ENCODE measurements at places on chromosomes 6 and 20. TPM values are rescaled to one million over a fixed set of nuclear protein-coding genes. Genes with fewer than 3 reads are reported as not detected.
A peak's percentile ranks its signal among the peaks of the same experiment; 100 is the strongest.

Gene RPN2
- total RNA-seq = 236 TPM

DNA sequence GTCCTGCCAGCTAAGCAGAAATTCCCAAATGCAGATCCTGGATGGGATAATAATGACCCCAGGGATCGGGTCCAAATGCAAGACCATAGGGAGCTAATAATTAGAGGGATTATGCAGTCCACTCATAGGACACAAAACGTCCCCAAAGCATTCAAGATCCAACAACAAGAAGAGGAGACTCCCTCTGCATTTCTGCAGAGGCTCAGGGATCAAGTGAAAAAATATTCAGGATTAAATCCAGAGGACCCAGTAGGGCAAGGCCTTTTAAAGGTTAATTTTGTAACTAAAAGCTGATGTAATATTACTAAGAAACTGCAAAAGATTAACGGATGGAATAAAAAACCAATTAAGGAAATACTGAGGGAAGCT is 22.2 kb downstream of the HLA-A start:
- no peak for DNase-seq

- DNase-seq = no peak
Measured at GRCh38 chr6:135289816-135290215, 108.7 kb downstream of the MYB start.

DNA sequence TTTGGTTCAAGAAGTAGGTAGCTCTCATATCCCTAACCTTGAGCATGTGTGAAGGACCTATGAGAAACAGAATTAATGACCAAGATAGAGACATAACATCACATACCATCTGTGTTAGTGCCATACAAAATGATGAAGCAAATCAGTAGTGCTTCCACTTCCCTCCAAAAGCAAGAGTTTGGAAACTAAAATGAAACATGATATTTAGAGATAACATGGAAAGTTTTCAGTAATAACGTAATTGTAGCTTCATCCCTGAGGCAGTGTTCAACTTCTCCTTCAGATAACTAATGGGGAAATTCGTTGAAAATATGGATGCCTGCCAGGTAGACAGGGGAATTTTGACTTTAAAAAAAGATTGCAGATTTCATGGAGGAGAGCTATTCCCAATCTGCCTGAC is 248.4 kb upstream of the IRAK1BP1 start:
- DNase-seq = no peak

- DNase-seq = peak; percentile 57
Measured at GRCh38 chr6:52517502-52518278, 59.2 kb downstream of the TRAM2 start.

Gene BHLHE23
- 0.38 TPM for total RNA-seq

Gene CCN6
- not detected for total RNA-seq

Gene CST1
- total RNA-seq = 2.9 TPM

DNA sequence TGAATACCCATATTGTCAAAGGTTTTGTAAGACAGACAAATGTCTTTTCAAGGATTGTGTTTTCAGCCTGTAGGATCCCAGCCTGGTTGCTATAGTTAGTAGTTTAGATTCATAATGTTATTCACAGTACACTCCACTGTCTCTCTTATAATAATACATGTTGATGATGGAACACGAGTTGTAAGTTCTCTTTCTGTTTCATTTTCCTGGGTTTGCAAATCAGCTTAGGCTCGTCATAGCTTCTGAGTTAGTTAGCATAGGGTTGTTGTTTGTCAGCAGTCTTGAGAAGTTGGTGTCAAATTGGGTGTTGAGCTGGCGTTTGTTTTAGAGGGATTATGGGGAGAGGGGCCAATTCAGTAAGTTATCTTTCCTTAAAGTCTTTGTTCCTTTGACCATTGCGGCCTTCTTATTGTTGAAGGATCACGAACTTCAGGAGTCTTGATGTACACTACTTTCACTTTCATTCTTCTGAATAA is 45.8 kb downstream of the QKI start:
- no peak for DNase-seq

Gene SNAP25
- total RNA-seq = 0.69 TPM

DNA sequence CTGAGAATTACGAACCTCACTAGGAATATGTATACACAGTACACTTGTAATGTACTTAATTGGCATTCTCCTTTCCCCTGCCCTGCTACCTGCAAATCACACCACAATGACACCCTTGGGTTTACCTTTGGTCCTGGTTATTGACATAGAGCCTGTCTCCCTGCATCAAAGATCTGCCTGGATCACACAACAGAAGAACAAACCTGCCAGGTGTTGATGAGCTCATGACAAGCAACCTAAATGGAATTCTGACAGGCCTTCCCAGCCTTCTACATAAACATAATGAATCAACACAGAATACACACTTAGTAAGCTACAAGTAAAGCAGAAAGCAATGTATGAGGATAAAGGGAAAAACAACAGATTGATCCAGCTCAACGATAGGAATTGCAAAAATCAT is 95.6 kb downstream of the HDGFL1 start:
- DNase-seq = no peak

Gene GJA10
- not detected for total RNA-seq

- DNase-seq = no peak
Measured at GRCh38 chr6:126963077-126963809, 155.2 kb upstream of the RSPO3 start.

GRCh38 chr6:50380406-50381098 is 330.8 kb upstream of the DEFB112 start:
- no peak for DNase-seq

Gene SPTLC3
- total RNA-seq = 0.82 TPM

GRCh38 chr6:140001005-140001404 is 626.6 kb upstream of the CITED2 start:
- DNase-seq = no peak

Gene CHRNA4
- total RNA-seq = 2.7 TPM

- no peak for DNase-seq
Measured at GRCh38 chr6:3235486-3235885, 8.0 kb upstream of the TUBB2B start.

Gene EPHA7
- total RNA-seq = 6.8 TPM

DNA sequence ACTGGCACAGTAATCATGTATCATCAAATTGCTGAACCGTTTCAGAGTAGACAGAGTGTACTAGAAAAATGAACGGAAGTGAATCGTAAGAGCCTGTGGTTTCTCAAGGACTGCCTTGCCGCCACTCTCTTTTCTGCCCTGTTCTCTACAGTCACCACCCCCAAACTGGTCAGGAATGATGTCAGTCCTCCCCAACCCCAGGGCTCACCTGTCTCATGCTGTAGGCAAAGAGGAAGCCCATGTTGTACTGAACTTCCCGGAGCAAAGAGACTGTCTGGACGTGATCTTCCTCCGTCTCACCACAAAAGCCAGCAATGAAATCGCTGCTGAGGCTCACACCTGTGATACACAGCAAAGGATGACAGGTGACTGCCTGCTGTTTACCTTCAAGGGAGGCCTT is 31.0 kb downstream of the CDK5RAP1 start:
- DNase-seq = no peak

DNA sequence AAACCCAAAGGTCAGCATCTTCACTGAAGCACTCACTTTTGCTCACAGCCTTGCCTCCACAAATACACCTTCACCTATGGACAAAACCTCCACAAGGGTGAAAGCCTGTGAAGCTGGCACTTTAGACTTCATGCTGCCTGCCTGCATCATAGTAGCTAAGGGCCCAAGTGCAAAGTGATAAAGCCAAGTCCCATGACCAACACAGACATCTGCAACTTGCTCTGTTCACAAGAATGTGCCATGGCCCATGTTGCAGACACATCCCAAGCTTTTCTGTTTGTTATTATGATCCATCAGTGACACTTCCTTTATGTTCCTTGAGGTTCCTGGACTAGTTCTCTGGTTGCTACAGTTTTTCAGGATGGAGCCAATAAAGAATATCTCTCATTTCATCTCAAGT is 31.1 kb downstream of the BTBD3 start:
- DNase-seq = no peak

- DNase-seq = peak; percentile 46
Measured at GRCh38 chr6:8707956-8708772, 272.8 kb upstream of the SLC35B3 start.

DNA sequence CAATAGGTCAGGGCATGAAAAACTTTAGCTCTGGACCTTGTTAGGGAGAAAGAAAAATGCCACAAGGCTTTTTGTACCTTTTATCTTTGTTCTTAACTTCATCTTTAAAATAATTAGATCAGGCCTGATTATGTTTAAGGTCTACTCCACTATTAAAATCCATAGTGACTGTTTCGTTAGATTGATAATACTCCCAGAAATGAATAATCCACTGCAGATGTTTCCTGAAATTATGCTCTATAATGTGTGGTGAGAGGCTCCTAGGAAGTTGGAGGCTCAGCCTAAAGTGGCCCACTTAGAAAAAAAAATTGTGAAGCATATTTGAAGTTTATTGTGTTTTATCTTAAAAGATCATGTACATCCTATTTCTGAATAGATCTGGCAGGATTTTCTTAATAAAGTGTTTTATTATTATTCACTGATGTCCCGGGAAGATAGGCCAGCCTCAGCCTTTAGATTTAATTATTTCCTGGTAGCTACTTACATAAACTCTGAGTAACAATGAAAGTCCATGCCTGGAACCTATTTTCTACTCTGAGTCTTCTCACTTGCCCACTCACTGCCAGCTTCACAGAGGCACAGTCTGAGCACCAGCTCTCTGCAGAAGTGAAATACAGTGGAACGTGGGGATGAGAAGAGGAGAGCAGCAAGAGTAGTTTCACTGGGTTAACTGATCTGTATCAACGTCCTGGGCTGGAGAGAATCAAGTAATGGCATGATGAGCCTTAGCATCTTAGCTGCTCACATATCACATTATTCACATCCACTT is 126.8 kb upstream of the TMEM170B start:
- no peak for DNase-seq

DNA sequence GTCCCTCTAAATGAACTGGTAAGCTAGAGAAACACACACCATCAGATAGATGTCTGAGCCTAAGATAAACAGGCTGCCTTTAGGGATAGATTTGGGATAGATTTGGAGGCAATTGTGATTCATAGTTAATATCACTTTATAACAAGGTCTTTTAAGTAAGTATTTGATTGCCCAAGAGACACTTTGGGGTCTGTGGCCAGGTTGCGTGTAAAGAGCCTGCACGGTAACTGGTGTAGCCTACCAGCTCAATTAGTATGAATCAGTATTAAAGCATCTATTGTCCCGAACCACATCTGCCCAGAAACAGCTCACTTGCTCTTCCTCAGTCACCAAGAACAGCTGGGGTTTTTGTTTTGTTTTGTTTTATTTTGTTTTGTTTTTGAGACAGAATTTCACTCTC is 193.3 kb downstream of the SASH1 start:
- no peak for DNase-seq

Gene CRISP3
- not detected for total RNA-seq

DNA sequence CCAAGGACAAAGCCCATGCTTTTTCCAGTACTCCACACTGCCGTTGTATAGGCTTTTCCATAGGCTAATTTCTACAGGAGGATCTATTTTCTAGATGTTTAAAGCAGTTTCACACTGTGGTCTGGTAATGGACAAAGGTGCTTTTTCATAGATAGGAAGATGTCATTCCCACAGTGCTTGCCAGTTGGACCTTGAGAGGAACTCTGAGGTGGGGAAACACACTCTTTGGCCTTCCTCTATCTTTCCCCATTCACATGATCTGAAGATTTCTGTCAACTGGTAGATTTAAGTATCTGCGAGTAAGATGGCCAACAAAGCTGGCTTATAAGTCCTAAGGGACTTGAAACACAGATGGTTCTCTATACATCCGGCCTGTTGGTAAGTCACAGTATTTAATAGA is 477.3 kb downstream of the UTRN start:
- DNase-seq = no peak

DNA sequence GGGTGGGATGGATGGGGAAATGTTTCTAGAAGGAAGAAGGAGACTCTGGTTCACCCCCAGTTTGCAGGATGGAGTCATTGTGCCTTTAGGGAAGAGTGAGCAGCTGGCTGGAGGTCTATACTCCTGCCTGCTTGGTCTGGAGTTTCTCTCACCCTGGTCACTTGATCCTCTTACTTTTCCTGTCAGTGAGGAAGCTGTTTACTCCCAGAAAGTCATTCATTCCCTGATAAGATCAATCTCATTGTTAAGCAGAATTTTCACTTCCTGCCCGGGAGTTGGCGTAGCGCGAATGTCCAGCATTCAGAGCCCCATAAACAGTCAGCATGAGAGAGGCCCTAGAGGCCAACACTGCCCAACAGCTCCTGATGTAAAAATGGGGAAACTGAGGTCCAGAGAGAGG is 70.4 kb upstream of the SIRPA start:
- no peak for DNase-seq

- DNase-seq = no peak
Measured at GRCh38 chr20:12715991-12716680, 292.6 kb upstream of the SPTLC3 start.

Gene SLPI
- total RNA-seq = not detected

DNA sequence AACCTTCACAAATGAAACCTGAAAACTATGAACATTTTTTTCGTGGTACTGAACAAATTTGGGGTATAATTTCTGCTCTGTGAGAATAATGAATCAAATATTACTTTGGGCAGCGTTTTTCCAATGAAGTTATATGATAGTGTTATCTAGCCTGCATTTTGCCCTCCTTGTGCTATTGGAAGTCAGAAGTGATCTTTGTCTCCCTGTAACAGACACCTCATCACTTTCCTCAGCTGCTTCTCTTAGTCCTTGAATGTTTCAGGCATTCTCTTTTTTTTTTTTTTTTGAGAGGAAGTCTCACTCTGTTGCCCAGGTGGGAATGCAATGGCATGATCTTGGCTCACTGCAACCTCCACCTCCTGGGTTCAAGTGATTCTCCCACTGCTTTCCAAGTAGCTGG is 10.2 kb downstream of the DDX27 start:
- DNase-seq = no peak
